Fibroblast of the aortic adventitia (primary cell): ENCODE measurements at places on chromosomes 12 and 14. TPM values are rescaled to one million over a fixed set of nuclear protein-coding genes. Genes with fewer than 3 reads are reported as not detected.

The ANG gene
- 4.8 and 11.4 TPM in 2 replicates for total RNA-seq

The TECPR2 gene
- 8.8 and 16.1 TPM in 2 replicates for total RNA-seq

The CD163 gene
- total RNA-seq, result not detected in 2 replicates

The EFS gene
- total RNA-seq, result 4.6 and 10.8 TPM in 2 replicates

The TAS2R30 gene
- 6.9 and 16.4 TPM in 2 replicates for total RNA-seq

The ABHD12B gene
- total RNA-seq, result not detected in 2 replicates

The FGFR1OP2 gene
- total RNA-seq, result 37.0 and 52.5 TPM in 2 replicates

The TRIM9 gene
- total RNA-seq, result 0.49 and 1.6 TPM in 2 replicates

The FGF6 gene
- not detected in 2 replicates for total RNA-seq

The KRT3 gene
- not detected in 2 replicates for total RNA-seq

The GLIPR1L2 gene
- total RNA-seq, result 0.72 and 1.1 TPM in 2 replicates

The SLC10A1 gene
- total RNA-seq, result not detected in 2 replicates

The TRPV4 gene
- 0.25 and 2.1 TPM in 2 replicates for total RNA-seq

The KCNH5 gene
- total RNA-seq, result 0.36 TPM in 1 of 2 replicates, not detected in the other

The AQP2 gene
- not detected in 2 replicates for total RNA-seq

The KCNA5 gene
- not detected in 2 replicates for total RNA-seq

The MMAB gene
- total RNA-seq, result 16.7 and 22.0 TPM in 2 replicates

The OR4N2 gene
- 0.33 TPM in 1 of 2 replicates, not detected in the other for total RNA-seq

The SUOX gene
- total RNA-seq, result 20.4 and 40.4 TPM in 2 replicates

The CSAD gene
- total RNA-seq, result 8.7 and 23.4 TPM in 2 replicates

The DYRK4 gene
- 12.8 and 34.2 TPM in 2 replicates for total RNA-seq

The GMFB gene
- 73.8 and 129 TPM in 2 replicates for total RNA-seq

The TPH2 gene
- not detected in 2 replicates for total RNA-seq

The CDKN3 gene
- total RNA-seq, result 10.7 and 33.4 TPM in 2 replicates

The TAS2R42 gene
- total RNA-seq, result not detected in 2 replicates

The REM2 gene
- total RNA-seq, result 0.09 TPM in 1 of 2 replicates, not detected in the other

The CLEC2A gene
- not detected in 2 replicates for total RNA-seq

The RXYLT1 gene
- 22.1 and 22.5 TPM in 2 replicates for total RNA-seq

The SLC7A7 gene
- 2.5 and 16.5 TPM in 2 replicates for total RNA-seq
